T follicular helper cell (primary cell): ENCODE measurements at places on chromosomes 7 and 10.

GRCh38 chr10:122974023-122974422 lies 6.2 kb upstream of the PSTK start:
- DNase-seq = no peak

DNA sequence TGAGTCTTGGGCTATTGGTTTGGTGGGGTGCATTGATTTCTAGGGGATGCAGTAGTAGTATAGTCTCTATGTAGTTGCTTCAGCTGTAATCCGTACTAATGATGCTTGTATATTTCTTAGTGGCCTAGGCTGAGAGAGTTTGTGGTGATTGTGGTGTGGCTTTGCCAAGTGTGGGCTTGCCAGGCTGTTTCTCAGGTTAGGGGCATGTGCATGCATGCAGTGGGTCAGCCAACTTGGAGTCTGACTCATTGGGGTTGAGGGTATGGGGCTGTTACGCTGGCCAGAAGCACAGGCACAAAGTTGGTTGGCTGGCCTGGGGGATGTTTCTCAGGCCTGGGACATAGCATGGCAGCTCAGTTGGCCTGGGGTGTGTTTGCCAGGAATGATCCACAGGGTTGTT lies 25.7 kb upstream of the PLA2G12B start:
- DNase-seq = no peak

- DNase-seq = no peak
Measured at GRCh38 chr7:149725916-149726315, 47.5 kb downstream of the ZNF467 start.

- DNase-seq = no peak
Measured at GRCh38 chr7:91683823-91684222, 196.7 kb downstream of the MTERF1 start.

DNA sequence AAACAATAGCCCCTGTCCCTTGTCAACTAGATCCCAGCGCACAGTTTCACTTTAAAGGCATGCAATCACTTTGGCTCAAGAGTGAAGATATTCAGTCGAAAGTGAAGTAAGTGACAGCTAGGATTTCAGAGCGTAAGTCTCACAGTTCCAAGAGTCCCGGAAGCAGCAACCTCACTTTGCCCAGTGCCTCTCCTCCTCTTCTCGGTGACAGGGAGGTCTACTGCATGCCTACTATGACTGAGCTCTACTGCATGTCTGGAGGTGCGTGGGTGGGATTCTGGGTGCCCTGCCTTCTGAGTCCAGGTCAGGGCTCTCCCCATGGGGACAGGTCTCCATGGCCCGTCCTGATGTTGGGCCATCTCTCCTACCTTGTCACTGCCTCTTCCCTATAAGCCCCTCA lies 17.0 kb downstream of the PRKCQ start:
- DNase-seq = no peak

DNA sequence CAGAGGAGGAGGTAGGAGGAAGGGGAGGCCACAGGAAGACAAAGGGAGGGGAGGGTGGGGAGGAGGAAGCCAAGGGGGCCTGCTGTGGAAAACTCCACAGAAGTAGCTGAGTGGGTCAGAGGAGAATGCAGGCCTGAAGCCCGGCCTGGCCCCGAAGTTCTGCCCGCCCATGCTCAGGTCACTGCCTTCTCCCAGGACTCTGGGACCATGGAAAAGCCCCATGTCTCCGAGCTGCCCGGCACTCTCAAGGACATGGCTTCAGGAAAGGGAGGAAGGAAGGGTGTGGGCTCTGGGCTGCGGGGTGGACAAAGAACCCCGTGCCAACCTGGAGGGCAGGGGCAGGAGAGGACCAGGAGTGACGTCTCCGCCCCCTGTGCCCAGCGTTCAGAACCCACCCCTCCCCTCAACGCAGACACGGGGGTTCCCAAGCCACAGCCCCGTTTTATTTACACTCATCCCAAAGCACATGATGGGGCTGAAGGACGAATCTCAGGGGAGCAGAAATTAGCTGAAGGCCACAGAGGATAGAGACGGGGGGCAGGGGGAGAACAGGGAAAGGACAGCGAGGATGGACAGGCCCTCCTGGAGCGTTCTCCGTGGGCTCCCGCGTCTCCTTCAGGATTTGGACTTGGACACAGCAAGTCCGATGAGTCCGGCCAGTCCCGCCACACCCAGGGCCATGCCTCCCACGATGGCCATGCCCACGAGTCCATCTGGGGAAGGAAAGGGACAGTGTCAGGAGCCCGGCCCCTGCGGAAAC lies 1.8 kb upstream of the CLDN15 start:
- DNase-seq = no peak

DNA sequence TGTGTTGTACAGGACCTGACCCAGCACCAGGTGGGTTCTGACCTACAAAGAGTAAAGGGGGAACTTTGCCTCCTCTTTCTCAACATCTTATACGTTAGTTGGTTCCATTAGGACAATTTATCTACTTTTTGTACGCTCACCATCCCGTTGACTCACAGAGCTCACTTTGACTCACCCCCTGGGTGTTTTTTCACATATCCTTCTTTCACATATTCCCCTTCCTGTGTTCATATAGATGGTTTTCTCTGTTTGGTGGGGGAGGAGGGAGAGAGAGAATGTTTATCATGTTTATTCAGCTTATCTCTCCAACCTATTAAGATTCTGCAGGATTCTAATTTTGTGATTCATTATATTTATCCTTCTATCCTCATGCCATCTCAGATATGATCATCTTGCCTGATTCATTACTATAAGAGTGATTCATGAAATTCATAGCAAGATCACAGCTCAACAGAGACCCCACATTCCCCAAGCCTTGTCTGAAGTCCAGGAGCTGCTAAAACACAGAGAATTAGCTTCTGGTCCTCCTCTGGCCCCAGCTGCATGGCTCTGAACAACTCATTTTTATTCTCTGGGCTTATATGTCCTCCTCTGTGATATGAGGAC lies 37.2 kb downstream of the PRSS2 start:
- no peak for DNase-seq

DNA sequence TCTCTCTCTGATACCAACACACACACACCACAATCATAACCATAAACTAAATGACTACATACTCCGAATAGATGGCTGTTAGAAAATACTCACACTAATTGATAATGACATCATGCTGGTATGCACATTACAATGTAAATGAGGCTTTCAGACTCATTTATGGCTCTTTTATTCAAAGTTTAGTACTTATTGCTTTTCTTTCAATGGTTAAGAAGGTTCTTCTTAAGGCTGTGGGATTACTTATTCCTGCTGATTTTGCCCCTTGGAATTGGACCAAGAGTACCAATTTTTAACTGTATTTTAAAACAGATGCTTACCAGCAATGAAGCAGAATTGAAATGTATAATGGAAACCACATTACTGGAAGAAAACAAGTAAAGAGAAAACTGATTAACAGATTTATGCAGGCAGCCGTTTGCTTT lies 20.6 kb upstream of the CABCOCO1 start:
- no peak for DNase-seq

- no peak for DNase-seq
Measured at GRCh38 chr7:104175361-104175984, 32.3 kb downstream of the ORC5 start.

GRCh38 chr10:78330884-78331283 lies 297.2 kb downstream of the RPS24 start:
- DNase-seq = no peak

DNA sequence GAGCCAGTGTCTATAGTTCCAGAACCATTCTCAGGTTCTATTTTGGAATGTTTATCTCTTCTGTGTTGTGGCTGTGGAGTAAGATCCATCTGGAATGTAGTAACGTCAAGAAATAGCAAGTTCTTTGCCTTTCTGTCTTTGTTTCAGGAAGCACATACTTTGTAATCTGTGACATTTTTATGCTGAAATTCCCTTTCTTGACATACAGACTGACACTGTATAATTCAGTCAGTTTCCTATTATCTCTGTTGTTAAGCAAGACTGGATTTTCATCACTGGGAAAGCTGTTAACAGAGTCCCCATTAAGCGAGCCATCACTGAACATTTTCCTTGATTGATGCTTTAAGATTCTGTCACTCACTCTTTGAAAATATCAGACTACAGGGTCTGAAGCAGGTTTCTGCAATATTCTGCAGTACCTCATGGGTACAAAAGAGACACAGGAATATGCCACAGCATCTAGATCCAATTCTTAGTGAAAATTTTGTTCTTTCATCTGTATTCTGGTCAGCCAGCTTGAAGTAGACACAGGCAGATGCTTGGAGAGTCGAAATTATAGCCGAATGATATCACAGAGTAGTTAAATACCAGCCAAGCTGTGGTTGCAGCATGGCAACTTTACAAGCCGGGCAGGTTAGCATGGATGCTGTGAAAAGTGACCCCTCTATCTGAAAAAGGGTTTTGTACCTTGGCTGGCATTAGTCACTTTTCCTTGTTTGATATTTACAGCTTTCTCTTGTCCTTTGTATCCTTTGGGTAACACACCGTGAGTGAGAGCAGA lies 62.6 kb downstream of the CACNB2 start:
- DNase-seq = no peak

- DNase-seq = no peak
Measured at GRCh38 chr10:125062227-125062913, 98.0 kb downstream of the CTBP2 start.

DNA sequence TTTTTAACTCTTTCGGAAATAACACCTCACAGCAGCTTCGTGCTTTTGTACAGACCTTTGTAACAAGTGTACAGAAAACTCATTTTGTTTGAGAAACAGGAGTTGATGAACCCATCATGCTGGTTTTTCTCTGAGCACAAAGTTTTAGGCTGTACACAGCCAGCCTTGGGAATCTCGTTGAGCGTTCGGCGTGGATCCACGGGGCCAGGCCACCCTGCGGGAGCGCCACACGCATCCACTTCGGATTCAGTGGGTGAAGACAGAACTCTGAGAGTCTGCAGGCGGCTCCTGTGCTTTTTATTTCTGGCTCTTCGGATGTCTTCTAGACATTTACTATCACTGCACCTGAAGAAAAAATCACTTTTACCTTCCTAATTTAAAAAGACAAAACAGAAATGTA lies 131.2 kb downstream of the SMURF1 start:
- DNase-seq = no peak

DNA sequence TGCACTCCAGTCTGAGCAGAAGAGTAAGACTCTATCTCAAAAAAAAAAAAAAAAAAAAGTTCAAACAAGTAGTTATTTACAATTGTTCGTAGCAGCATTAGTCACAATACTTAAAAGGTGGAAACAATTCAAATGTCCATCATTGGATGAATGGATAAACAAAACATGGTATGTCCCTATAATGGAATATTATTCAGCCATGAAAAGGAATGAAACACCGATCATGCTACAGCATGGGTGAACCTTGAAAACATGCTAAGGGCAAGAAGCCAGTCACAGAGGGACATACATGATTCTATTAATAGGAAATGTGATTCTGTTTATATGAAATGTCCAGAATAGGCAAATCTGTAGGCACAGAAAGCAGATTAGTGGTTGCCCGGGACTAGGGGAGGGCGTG lies 15.9 kb downstream of the DOCK1 start:
- DNase-seq = no peak

- DNase-seq = no peak
Measured at GRCh38 chr7:387132-388022, 97.4 kb downstream of the FOXL3 start.

- DNase-seq = peak; percentile 61
Measured at GRCh38 chr7:116929914-116930913, 23.1 kb upstream of the ST7 start.

GRCh38 chr10:101272229-101272868 lies 43.1 kb upstream of the LBX1 start:
- DNase-seq = peak; percentile 33

GRCh38 chr7:48932126-48932910 lies 8.0 kb downstream of the CDC14C start:
- no peak for DNase-seq

GRCh38 chr7:3805151-3805550 lies 504.1 kb downstream of the SDK1 start:
- DNase-seq = no peak

GRCh38 chr7:36100226-36100625 lies 52.8 kb upstream of the EEPD1 start:
- DNase-seq = no peak

DNA sequence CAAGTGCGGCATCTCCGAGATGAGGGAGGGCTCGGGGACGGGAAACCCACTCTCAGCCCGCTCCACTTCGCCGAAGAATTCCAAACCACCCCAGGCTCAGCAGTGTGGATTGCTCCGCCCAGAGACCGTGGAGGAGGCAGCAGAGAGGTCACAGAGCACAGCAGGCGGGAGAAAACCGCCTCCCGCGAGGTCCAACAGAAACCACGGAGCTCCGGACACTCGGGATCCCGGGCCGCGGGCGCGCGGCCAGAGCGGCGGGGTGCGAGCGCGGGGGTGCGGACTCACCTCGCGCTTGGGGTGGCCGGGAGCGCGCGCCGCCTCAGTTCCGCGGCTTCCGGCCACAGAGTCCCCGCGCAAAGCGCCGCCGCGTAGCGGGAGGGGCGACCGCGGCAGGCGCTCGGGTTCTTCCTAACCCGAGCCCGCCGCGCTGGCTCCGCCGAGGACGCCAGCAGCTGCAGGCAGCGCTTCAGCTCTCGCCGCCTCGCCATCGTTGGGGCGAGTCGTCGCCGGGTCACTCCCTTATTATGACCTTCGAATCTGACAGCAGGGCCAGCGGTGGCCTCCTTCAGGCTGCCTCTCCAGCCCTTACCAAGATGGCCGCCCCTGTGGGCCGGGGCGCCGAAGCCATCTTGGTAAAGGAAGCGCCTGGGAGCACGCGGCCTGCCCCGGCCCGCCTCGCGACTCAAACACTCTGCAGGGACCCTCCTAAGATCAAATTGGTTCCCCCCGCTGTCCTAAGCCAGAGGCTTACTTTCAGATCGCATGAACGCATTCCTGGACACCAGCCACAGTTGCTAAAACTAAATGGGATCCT lies at the start of gene NAPEPLD:
Gene NAPEPLD, minus strand, starts transcription at position 106 of the 814 bp plus-strand sequence. CDS start 20,323 bp downstream, outside the sequence.
- peak; percentile 54 for DNase-seq

DNA sequence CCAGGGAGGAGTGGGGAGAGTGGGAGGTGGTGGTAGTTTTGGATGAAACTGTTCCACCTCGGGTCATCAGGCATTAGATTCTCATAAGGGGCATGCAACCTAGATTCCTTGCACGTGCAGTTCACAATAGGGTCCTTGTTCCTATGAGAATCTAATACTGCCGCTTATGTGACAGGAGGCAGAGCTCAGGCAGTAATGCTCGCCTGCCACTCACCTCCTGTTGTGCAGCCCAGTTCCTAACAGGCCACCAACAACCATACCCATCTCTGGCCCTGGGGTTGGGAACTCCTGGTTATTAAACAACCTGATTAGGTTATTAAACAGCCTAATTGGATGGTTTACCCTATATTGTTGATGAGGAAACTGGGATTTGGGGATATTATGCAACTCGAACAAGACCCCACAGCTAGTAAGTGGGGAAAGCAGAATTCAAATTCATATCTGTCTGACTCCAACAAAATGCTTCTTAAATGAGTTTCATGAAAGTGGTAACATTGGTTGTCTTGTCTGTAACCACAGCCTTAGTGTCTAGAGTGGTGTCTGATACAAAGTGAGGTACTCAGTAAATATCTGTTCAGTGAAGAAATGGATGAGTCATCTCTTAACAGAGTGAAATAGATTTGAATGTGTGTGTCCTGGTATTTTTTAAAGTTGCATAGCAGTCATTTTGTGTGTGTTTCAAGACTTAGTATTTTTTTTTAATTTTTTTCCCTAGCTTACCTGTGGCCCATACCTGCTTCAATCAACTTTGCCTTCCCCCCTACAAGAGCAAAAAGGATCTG lies 101.6 kb downstream of the HECTD2 start:
- DNase-seq = no peak
